ENCODE measurements at places on chromosomes 7 and 10.

GRCh38 chr7:130369110-130369711 lies 11.1 kb upstream of the CPA1 start:
- DNase-seq, result no peak

GRCh38 chr7:135761751-135762488 lies 13.3 kb upstream of the FAM180A start:
- no peak for DNase-seq

- no peak for DNase-seq
Observed at GRCh38 chr7:129925416-129926002, 27.3 kb downstream of the UBE2H start.

GRCh38 chr7:17099083-17099973 lies 199.1 kb upstream of the AHR start:
- no peak for DNase-seq

- DNase-seq, result no peak
Observed at GRCh38 chr7:85426487-85426960, 239.7 kb upstream of the SEMA3D start.

Data from CD4-positive, alpha-beta T cell treated with Interleukin-4 for 4 hours (primary cell).